Muscle of back (tissue), 13 donors: ENCODE measurements at places on chromosomes 5 and 9. TPM values are rescaled to one million over a fixed set of nuclear protein-coding genes. Genes with fewer than 3 reads are reported as not detected.

Gene ADGRD2
- not detected for polyA plus RNA-seq

DNA sequence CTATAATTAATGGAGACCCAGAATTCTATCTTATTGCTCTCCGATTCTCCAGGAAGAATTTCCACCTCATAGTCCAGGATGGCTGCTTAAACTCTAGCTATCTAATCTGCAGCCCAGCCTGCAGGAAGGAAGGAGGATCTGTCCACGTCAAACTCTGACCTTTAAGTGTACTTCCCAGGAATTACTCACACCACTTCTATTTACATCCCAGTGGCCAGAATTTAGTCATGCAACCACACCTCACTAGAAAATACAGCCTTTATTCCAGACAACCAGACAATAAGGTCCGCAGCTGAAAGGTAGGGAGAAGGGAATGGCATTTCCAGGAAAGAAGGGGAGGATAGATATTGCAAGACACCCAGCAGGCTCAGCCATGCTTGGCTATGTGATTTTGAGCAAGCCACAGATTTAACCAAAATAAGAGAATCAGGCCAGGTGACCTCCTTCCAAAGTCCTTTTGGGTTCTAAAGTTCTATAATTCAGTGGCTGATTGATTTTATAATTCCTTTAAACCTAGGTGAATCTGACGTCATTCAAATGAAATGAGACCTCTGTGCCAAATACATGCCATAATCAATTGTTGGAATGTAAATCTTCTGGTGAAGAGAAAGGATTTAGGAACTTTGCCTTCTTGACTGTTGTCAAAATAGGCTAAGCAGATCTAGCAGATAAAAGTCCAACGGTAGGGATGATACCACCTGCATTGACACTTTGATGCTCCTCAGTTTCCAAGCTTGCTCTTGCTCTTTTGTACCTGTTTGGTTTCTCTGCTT lies 3.7 kb upstream of the DENND1A start:
- DNase-seq: no peak

GRCh38 chr9:134066526-134066912 lies 1.3 kb downstream of the BRD3 start:
- no peak for DNase-seq

Gene IL33
- polyA plus RNA-seq: 30.4 TPM

DNA sequence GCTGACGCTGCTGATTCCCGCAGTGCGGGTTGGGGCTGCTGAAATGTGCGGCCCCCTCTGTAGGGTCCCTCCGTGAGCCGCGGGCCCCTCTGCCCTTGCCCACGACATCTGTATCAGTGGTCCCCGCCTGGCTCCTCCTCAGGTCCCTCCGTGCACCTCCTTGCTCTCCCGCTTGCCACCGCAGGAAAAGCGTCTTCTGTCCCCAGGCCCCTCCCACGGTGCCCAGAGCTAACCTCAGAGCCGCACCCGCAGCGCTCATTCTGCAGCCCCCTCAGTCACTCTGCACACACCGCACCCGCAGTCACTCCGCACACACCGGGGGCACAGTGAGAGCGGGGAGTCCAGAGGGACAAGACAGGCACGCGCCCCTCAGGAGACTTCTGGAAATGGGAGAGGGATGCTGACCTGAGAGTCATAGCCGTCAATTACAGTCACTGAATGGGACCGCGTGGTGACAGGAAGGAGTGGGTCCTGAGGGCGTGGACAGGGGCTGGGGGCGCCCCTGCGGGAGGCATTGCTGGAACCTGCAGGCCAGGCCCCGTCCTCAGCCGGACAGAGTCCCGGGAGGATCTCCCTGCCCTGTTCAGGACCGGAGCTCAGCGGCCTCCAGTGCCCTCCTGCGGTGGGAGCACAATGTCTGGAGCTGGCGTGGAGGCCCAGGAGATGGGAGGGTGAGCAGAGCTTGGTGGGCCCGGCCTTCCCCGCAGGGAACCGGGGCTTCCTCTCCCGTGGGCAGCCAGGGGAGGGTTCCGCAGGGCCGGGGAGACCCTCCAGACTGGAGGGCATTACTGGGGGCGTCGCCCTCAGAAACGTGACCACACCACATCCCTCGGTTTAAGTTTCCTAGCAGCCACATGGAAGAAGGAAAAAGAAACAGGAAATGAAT lies 66.1 kb upstream of the CTSL start:
- DNase-seq: no peak

- DNase-seq: no peak
Observed at GRCh38 chr5:89546657-89547056, 663.7 kb upstream of the MEF2C start.
